ENCODE measurements at places on chromosomes 11 and 22.
A peak's percentile ranks its signal among the peaks of the same experiment; 100 is the strongest.

GRCh38 chr11:7893796-7894195 is 37.3 kb downstream of the OR10A6 start:
- no peak for DNase-seq

- DNase-seq = no peak
Observed at GRCh38 chr11:100008417-100008816, 678.7 kb upstream of the ARHGAP42 start.

GRCh38 chr22:47740109-47740805 is 977.8 kb downstream of the TBC1D22A start:
- DNase-seq = no peak

GRCh38 chr11:88174709-88175568 is at the start of gene RAB38:
Gene RAB38 (minus strand): TSS chr11:88175443. CDS start chr11:88175384, 59 bp downstream.
- peak; percentile 79 for DNase-seq

DNA sequence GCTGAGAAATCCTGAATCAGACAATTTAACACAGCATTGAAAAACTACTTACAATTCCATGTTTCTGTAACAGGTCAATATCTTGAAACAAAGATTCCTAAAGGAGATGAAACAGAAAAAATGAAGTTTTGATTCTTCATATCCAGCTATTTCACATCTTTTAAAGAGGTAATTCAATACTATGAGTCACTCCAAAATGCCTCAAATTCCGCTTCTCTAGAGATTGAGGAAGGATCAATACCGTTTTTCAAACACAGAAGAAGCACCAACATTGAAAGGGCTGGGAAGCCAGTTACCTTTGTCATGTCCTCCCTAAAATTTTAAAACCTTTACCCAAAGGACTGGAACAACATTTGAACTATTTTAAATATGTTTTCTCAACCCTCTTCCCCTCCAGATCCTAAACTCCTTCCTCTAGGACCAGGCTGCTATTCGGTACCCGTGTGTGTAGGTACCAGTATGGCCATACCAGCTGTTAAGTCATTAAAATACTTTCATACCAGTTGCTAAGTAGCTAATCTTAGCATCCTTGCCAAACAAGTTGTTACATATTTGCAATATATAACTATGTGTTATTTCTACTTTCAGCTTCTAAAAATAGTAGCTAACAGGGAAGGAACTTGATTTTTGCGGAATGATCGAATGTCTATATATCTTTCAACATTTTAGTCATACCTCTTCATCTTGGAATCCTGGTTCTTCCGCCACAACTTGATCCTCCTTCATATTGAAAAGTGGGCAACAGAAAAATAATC is 2.3 kb downstream of the DMC1 start:
- no peak for DNase-seq

- DNase-seq = no peak
Observed at GRCh38 chr11:66715346-66716085, 13.5 kb downstream of the SPTBN2 start.

Data from MG63 (cell line).